A549 treated with ZK216348 at 1 μM for 4 hours (cell line): ENCODE measurements at places on chromosomes 7 and 10. TPM values are rescaled to one million over a fixed set of nuclear protein-coding genes. Genes with fewer than 3 reads are reported as not detected.

SORBS1 gene
- total RNA-seq = 0.52 to 0.71 TPM (median 0.60 TPM) in 5 replicates

PWWP2B gene
- total RNA-seq = 7.0 to 19.1 TPM (median 17.3 TPM) in 5 replicates

CAMK1D gene
- 5.4 to 8.2 TPM (median 7.4 TPM) in 5 replicates for total RNA-seq

PLEKHS1 gene
- total RNA-seq = 0.04 to 0.12 TPM (median 0.09 TPM) in 3 of 5 replicates, not detected in the others

SPDYE6 gene
- total RNA-seq = not detected in 5 replicates

PGAM2 gene
- not detected in 5 replicates for total RNA-seq

ANXA8 gene
- total RNA-seq = 29.5 to 41.7 TPM (median 34.3 TPM) in 5 replicates

SNCG gene
- 11.6 to 19.1 TPM (median 15.3 TPM) in 5 replicates for total RNA-seq

TMEM140 gene
- 0.84 to 1.4 TPM (median 0.97 TPM) in 5 replicates for total RNA-seq

LRRC18 gene
- not detected in 5 replicates for total RNA-seq

WDR86 gene
- total RNA-seq = 0.13 to 0.23 TPM (median 0.18 TPM) in 3 of 5 replicates, not detected in the others

NODAL gene
- not detected in 5 replicates for total RNA-seq

CNTNAP2 gene
- total RNA-seq = not detected in 5 replicates

TBXAS1 gene
- total RNA-seq = 13.3 to 17.3 TPM (median 15.3 TPM) in 5 replicates

LIPK gene
- not detected in 5 replicates for total RNA-seq

TCAF2 gene
- 0.27 to 0.75 TPM (median 0.53 TPM) in 5 replicates for total RNA-seq
